Vagina (tissue), 2 donors: ENCODE measurements at places on chromosomes 6 and 20. TPM values are rescaled to one million over a fixed set of nuclear protein-coding genes. Genes with fewer than 3 reads are reported as not detected.

SOX18 gene
- total RNA-seq = 57.2 TPM

MTG2 gene
- 13.3 TPM for total RNA-seq

ZNF337 gene
- 20.1 TPM for total RNA-seq

KIAA1755 gene
- total RNA-seq = 2.7 TPM

- no peak for DNase-seq
Observed at GRCh38 chr6:159169193-159169555, at the start of gene FNDC1. FNDC1 (plus strand) TSS chr6:159169400; CDS start chr6:159169597, 197 bp downstream.

- no peak for DNase-seq
Observed at GRCh38 chr6:106216527-106216926, 109.0 kb downstream of the ATG5 start.

DNA sequence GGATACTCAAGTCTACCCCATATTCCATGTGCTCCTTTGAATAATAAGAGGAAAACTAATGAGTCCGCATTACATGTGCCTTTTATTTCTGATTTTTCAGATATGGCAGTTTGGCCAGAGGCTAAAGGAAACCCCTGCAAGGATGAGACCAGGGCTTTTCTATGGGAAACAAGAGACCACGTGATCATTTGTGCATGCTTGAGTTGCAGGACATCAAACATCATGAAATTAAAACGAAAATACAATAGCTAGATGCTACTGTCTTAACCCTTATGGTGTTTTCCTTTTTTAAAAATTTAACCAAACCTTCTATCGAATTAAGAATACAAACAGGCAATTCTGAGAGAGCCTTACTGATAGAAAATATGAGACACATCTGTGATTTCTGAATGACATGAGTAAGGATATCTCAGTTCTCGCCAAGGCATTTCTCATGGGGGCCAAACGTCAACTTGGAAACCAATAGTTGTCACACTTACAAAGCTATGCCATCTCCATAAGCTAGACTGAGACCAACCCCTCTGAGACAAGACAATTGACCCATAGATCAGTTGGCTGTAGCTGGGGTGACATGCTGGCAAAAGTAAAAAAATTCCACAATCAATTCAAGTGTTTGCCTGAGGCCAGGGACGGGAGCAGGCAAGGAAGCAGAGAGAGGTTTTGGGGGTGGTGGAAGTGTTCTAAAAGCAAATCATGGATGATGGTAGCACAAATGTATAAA lies 52.8 kb downstream of the RIPOR2 start:
- no peak for DNase-seq

- no peak for DNase-seq
Observed at GRCh38 chr6:167077241-167077932, 45.5 kb upstream of the CCR6 start.
